ENCODE measurements at places on chromosomes 4 and X. TPM values are rescaled to one million over a fixed set of nuclear protein-coding genes. Genes with fewer than 3 reads are reported as not detected.

- no peak for DNase-seq
Measured at GRCh38 chrX:1713296-1713695, 98.4 kb downstream of the ASMT start.

- DNase-seq: no peak
Measured at GRCh38 chr4:23602720-23603119, 287.1 kb downstream of the PPARGC1A start.

- DNase-seq: peak; percentile 53
Measured at GRCh38 chr4:25223802-25224375, 9.9 kb upstream of the PI4K2B start.

DNA sequence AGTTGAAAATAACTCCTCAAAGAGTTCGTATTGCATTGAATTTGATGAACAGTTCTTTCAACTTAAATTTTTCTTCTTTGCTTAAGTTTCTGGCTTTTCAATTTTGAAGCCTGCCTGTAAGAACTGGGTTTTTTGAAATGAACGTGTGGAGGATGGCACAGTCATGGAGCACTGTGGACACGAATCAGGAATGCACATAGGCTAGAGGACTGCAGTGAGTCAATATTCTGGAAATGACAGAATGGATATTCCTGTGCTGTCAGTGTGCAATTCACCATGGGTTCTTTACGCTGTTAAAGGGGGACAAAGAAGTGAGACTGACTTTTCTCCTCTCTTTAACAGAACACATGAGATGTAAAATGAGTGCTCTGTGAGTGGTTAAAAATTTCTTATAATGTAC, 368.0 kb upstream of the AGA start:
- no peak for DNase-seq

GRCh38 chrX:107701493-107702121, 73.3 kb downstream of the PRPS1 start:
- DNase-seq: no peak

GRCh38 chr4:74366367-74366911, 1.5 kb downstream of the EREG start:
- DNase-seq: no peak

DNA sequence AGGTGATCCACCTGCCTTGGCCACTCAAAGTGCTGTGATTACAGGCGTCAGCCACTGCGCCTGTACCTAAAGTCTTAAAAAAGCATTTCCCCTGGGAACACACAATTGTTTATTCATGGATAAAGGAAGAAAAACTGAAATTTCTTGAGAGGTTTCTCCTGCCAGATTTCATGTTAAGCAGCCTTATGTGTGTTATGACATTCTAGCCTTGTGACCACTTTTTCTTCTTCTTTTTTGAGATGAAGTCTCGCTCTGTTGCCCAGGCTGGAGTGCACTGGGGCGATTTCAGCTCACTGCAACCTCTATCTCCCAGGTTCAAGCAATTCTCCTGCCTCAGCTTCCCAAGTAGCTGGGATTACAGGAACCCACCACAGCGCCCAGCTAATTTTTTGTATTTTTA, 57.8 kb upstream of the PLAC8 start:
- no peak for DNase-seq

GRCh38 chr4:151324124-151324751, 1.2 kb downstream of the SH3D19 start:
- no peak for DNase-seq

GRCh38 chr4:55173580-55173979, 48.2 kb upstream of the KDR start:
- DNase-seq: peak; percentile 49

DNA sequence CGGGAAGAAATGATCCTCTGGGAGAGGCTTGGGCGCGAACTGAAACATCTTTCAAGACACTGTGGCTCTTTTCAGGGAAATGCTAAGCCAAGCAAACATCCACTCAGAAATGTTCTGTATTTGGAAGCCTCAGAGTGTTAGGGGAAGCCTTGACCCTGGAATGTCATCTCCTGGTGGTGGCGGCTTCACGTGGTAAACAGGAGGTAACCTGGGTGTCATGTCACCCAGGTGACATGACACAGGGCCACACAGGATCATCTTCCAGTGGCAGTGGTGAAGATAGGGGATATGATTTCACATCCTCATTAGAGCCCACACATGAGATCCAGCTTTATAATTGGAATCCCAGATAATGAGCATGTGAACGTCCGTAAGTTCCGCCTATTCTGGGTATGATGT, 140.0 kb downstream of the TBL1X start:
- DNase-seq: no peak

- DNase-seq: no peak
Measured at GRCh38 chr4:139900964-139901376, 235.4 kb downstream of the MGST2 start.

DNA sequence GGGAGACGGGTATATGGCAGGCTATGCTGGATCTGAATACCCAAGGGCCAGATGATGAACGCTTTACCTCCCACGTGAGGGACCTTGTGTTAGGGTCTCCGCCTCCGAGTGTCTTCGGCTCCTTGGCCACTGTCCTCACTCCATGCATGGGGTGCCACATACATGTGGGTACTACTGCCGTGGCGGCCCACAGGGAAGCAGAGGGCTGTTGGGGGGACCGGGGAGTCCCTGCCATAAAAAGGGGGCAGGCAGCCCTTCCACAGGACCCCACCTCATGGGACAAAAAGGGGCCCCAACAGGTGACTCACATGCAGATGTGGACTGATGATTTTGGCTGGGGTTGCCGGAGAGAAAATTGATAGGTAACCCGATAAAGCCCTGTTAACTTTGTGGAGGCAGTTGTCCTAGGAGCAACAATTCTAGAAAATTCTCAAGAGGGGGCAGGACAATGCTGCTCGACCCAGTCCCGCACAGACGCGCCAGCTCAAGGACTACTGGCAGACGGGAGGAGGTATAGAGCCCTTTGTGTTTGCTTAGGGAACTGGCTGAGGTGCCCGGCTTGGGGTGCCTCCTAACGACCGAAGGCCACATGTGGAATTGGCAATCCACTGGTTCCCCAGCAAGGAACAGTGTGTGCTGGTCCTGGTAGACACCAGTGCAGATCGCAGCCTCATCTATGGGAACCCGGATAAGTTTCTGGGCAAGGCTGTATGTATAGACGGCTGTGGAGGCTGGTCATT, 695.7 kb upstream of the AGA start:
- no peak for DNase-seq

- no peak for DNase-seq
Measured at GRCh38 chr4:86974551-86974994, 39.8 kb downstream of the AFF1 start.

DNA sequence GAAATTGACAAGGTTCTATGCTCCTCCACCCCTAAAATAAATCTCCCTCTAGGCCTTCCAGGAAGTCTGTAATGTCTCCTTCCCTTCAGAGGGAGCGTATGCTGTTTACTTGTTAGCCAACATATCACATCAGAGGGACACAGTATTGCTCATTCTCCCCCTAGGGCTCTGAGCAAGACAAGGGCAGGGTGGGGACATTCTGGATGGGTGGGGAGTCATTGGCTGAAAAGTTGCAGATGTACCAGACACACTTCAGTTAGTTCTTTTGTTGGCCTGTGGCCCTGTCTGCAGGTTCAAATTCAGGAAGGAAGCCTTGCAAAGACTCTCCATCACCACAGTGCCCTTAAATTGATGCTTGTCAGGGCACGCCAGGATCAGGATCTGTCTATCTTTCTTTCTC, 106.3 kb upstream of the TEX13D start:
- no peak for DNase-seq

DNA sequence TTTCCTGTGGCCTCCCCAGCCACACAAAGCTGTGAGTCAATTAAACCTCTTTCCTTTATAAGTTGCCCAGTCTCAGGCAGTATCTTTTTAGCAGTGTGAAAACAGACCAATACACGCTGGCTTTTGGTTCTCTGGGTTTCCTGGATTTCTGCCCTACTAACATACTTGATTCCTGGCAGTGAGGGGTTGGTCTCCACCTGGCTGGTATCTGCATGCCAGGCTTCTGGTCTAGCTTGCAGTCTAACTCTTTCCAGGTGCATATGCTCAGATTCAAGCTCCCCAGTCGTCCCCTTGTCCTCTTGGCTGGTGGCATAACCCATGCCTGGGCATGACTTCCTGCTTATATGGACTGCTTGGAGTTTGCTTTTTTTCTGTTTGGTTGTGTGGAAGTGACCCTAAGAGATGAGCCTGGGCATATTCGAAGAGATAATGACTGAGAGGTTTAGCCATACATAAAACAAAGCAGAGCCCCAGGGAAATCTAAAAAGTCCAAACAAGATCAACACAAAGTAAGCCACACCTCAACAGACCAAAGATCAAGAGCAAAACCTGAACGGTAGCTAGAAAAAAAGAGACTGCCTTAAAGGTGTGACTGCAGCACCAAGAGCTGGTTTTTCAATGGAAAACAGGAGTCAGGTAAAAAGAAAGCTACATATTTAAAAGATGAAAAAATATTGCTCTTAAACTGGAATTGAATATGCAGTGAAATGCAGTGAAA, 102.1 kb upstream of the STS start:
- no peak for DNase-seq

DNA sequence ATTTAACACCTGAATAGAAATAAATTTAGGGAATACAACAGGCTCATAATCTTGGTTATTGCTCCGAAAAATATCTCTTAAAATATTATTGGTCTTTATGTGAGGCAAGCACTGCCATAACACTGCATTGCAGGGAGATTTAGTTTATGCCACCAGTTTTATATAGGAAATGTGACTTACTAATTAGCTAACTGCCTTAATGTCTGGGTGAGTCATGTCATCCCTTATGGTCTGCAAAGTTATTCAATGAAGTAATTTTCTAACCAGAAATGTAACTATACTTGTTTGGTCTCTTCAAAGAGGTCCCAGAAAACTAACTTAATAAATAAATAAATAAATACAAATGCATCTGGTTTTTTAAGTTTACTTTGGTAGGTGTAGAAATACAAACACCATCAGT, 597.2 kb downstream of the GALNTL6 start:
- DNase-seq: no peak

GRCh38 chrX:53284684-53285447, 3.5 kb upstream of the IQSEC2 start:
- peak; percentile 50 for DNase-seq

DNA sequence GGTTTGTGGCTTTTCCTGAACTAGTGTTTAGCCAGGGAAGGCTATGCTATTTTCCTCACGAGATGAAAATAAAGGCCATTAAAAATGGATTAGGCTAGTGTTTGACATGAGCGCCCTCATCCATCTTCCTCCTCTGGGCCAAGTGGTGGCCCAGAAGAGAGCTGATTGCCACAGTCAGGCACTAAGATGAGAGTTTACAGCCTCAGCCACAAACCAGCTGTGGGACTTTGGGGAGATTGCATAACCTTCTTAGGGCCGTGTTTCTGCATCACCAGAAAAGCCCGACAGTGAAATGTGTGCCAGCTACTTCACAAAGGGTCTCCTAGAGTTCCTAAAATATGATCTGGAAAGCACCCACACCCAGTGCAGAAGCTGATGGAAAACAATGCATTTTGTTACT, 42.3 kb upstream of the LNX1 start:
- DNase-seq: no peak

- no peak for DNase-seq
Measured at GRCh38 chrX:153474266-153474665, 3.9 kb upstream of the HAUS7 start.

GRCh38 chr4:96558466-96558865, 718.6 kb downstream of the PDHA2 start:
- no peak for DNase-seq

Gene RIPPLY1
- not detected for total RNA-seq

Gene SPANXN1
- total RNA-seq: not detected

Gene TNIP3
- 0.22 TPM for total RNA-seq

Gene SYNPO2
- 0.20 TPM for total RNA-seq

Gene NLGN4X
- total RNA-seq: 0.40 TPM

Gene KLHL34
- not detected for total RNA-seq

Gene P2RY10
- total RNA-seq: not detected

Gene KLKB1
- 0.22 TPM for total RNA-seq

Gene FAM184B
- total RNA-seq: not detected

Gene GPC3
- total RNA-seq: not detected

Gene ABLIM2
- total RNA-seq: 1.1 TPM

Gene STPG2
- total RNA-seq: not detected

Gene HSFX3
- not detected for total RNA-seq

Gene ANOS1
- total RNA-seq: 0.22 TPM

Gene MAGEA6
- not detected for total RNA-seq

Gene CENPVL2
- total RNA-seq: not detected

Gene PCSK1N
- 0.20 TPM for total RNA-seq

Measured in lung microvascular endothelial cell (primary cell).